ENCODE measurements at places on chromosomes 6 and 20.

DNA sequence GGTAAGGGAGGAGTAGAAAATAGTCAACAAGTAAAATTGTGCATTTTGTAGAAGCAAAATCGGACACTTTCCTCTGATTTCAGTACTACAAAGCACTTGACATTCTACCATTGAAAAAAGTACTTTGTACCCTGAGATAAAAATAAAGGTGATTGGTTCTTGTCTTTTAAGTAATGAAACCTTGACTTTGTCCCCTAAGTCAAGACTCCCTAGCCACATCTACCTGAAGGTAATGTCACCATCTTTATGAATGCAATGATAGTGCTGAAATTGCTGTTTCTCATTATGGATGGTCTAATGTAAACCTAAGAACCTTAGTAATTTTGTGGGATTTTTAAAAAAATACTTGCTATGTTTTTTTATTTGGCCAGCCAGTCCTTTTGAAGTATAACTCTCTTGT is 2.4 kb upstream of the MAN1A1 start:
- no peak for DNase-seq

GRCh38 chr6:45185403-45186251 is 142.5 kb upstream of the RUNX2 start:
- no peak for DNase-seq

DNA sequence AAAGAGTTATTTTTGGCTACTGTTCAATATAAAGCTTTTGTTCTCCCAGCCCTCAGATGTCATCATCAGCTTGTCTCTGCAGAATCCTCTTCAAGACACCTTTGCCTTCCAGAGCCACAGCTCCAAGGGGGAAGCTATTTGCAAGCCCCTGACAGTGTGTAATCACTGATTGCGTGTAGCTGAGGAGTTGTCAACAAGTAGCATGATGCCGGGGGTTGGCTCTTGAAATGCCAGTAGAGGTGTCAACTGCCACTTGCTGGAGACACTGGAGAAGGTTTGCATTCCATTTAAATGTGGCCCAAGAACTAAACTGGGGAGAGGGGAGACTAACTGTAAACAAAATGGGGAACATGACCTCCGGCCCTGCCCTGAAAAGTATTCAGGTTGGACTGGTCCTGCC is 44.3 kb upstream of the PDYN start:
- DNase-seq, result no peak

- DNase-seq, result no peak
These were observed 39.8 kb upstream of the SNAP25 start for GRCh38 chr20:10178727-10179313.

DNA sequence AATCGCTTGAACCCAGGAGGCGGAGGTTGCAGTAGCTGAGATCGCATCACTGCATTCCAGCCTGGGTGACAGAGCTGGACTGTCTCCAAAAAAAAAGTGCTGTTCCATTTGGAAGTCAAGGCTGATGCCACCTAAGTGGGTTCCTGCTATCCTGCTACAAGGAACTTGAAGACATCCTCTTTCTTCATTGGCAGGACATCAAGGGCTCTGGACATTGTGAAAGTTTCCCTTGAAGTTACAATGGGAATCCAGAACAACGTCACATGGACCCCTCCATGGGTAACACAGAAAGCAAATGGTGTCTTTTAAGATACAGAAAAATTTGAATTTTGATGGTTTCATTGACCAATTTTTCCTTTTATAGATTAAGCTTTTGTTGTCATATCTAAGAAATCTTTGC is 15.5 kb upstream of the ITCH start:
- no peak for DNase-seq

- DNase-seq, result no peak
These were observed 90.1 kb upstream of the AFDN start for GRCh38 chr6:167736486-167737204.
